ENCODE measurements at places on chromosomes 16 and 17. TPM values are rescaled to one million over a fixed set of nuclear protein-coding genes. Genes with fewer than 3 reads are reported as not detected.

IKZF3 gene
- not detected for total RNA-seq

NPB gene
- total RNA-seq, result 0.49 TPM

KRT24 gene
- total RNA-seq, result not detected

TMEM220 gene
- 2.0 TPM for total RNA-seq

SULT1A3 gene
- total RNA-seq, result 8.0 TPM

AATK gene
- total RNA-seq, result 0.55 TPM

CYGB gene
- total RNA-seq, result 1.7 TPM

KCNJ16 gene
- total RNA-seq, result 0.41 TPM

ZDHHC1 gene
- total RNA-seq, result 7.1 TPM
